ENCODE measurements at places on chromosomes 7 and 10.

- DNase-seq = no peak
Observed at GRCh38 chr10:117442521-117442920, 67.3 kb upstream of the PDZD8 start.

GRCh38 chr7:23418046-23418445 lies 52.2 kb downstream of the IGF2BP3 start:
- DNase-seq = no peak

DNA sequence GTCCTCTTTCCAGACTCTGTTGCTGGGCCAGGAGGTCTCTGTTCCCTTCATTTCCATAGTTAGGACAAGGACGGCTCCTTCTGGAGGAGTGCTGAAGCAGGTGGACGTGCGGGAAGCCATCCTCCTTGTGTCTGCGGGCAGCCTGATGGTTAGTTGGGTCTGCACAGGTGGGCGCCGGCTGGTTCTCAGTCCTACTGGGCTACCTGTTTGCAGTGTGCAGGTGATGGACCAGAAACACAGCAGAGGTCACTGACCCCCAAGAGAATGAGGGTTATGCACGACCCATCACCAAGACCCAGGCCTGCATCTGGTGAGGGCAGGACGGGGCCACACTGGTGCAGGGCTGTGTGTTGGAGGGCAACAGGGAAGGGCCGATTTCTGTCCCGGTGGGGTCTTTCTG lies 7.8 kb downstream of the RARRES2 start:
- no peak for DNase-seq

DNA sequence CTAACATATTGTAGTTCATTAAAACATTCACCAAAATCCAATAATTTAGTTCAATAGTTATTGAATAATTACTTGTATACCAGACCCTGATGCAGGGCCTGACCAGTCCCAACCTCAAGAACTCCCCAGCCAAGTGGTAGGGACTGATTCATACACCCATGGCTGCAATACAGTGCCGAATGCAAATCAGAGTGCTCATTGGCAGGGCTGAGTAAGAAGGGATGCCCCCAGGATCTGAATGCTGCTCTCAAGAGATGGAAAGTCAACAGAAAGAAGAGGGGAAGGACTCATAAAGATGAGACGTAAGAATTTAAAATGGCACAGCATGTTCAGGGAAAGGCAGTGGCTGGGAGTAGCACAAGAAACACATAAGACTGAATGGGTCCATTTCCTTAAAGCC lies 29.9 kb downstream of the ZNF438 start:
- DNase-seq = no peak

- no peak for DNase-seq
Observed at GRCh38 chr7:126790763-126791162, 462.0 kb downstream of the GRM8 start.

- DNase-seq = peak; percentile 77
Observed at GRCh38 chr10:14009371-14010100, 321.2 kb downstream of the FRMD4A start.

GRCh38 chr10:1860351-1860750 lies 123.0 kb upstream of the ADARB2 start:
- DNase-seq = no peak

DNA sequence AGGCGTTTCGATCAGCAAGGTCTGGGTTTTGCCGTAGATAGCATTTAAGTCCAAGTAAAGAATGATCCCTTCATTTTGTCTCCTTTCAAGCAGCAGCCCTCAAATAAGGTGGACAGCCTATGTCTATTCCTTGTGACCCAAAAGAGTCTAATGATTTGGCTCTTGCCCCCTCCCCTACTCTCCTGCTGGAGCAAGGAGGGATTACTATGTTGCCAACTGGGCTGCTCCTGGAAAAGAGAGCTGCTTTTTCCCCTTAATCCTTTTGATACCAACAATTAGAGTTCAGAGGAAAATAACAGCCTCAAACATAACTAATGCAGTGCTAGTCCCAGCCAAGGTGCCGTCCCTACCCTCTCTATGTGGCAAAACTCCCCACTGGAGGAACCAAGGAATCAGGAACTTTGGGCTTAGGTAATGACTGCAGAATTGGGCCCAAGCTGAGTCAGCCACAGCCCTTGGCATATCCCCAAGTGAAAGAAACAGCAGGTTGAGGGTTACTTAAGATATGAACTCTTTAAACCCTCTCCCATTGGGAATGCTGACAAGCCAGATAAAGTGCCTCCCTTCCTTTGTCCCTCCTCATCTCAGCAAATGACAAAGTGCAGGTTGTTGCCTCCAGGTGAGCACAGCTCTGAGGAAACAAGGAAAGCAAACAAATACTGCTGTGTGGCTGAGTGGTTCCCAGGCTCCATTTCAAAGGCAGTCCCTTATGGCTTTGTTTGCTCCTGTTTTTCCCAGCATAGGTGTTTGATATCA lies 643.7 kb downstream of the INHBA start:
- no peak for DNase-seq

DNA sequence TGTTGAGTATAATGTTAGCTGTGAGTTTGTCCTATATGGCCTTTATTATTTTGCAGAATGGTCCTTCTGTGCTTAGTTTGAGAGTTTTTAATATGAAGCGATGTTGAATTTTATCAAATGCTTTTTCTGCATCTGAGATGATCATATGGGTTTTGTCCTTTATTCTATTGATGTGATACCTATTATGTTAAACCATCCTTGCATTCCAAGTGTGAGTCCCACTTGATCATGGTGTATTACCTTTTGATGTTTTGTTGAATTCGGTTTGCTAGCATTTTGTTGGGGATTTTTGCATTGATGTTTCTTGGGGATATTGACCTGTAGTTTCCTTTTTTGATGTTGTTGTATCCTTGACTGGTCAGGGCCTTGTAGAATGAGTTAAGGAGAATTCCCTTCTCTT lies 166.4 kb downstream of the MLLT10 start:
- no peak for DNase-seq

DNA sequence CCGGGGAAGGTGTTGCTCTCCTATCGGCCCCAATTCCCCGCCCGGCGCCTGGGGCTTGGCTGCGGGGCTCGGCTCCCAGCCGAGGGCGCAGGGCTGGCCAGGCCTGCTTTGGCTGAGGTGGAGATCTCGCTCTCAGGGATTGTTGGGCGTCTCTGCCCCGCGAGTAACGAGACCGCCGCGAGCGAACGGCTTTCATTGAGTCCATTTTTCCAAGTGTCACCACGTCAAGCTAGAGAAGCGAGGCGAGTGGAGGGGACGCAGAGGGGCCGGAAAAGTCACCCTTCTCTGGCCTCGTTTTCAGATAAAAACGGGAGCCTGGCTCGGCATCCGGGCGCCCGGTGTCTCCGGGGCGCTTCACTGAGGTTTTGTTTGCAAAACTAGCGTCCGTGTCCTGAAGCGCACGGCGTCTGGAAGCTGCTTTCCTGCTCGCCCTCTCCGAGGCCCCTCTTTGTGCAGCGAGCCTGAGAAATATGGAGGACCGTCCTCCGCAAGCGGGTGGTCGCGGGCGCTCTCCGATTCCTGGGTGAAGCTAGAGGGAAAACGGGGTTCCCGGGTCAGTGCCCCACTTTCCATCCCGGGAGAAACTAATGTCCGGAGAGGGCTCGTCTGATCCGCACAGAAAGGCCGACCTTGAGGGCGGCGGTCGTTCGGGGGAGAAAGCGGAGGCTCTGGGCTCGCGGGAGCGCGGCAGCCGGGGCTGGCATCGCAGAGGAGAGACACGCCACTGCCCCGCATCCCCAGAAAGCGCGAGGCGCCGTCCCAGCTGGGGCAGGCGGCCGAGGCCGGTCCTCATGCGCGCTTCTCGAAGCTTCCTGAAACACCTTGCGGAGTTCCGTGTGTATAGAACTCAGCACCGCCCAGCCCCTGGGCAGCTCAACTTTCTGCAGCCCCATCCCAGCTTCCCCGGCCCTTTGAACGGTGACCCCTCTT lies 3.5 kb upstream of the EN2 start:
- no peak for DNase-seq

GRCh38 chr7:20030915-20031362 lies 186.2 kb downstream of the MACC1 start:
- DNase-seq = no peak

GRCh38 chr7:155713384-155713783 lies 68.9 kb downstream of the RBM33 start:
- no peak for DNase-seq

DNA sequence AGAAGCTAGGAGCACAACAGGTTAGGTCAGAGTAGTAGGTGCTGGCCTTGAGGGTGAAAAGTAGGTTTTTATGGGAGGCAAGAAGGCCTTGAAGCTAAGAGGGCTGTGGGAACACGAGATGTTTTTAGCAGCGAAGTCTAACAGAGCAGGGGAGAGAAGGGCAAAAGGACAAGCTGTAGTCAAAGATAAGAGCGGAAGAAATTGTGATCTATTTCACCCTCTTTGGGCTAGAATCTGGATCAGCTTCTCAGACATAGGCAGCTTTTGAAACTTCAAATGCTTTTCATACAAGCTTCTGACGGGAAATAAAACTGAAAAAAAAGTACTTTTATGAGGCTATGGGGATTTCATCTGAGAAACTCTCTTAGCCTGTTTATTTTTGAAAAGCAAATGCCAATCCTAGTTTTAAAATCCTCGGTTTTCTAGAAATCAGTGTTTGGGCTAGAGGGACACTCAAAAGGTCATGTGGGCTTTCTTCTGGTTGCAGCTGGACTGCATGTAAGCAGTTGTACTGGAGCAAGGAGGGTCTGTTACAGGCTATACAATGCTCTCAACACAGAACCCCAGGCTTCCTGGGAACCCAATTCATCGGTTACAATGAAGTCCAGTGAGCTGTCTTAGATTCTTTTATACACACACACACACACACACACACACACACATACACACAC lies 83.6 kb downstream of the RNF216 start:
- no peak for DNase-seq

- DNase-seq = no peak
Observed at GRCh38 chr7:68218461-68218860, 1221.8 kb downstream of the TYW1 start.

- DNase-seq = no peak
Observed at GRCh38 chr7:17849504-17849903, 90.8 kb downstream of the SNX13 start.

- DNase-seq = no peak
Observed at GRCh38 chr7:30869794-30870611, 41.6 kb upstream of the AQP1 start.

GRCh38 chr10:125084614-125085257 lies 75.6 kb downstream of the CTBP2 start:
- no peak for DNase-seq

DNA sequence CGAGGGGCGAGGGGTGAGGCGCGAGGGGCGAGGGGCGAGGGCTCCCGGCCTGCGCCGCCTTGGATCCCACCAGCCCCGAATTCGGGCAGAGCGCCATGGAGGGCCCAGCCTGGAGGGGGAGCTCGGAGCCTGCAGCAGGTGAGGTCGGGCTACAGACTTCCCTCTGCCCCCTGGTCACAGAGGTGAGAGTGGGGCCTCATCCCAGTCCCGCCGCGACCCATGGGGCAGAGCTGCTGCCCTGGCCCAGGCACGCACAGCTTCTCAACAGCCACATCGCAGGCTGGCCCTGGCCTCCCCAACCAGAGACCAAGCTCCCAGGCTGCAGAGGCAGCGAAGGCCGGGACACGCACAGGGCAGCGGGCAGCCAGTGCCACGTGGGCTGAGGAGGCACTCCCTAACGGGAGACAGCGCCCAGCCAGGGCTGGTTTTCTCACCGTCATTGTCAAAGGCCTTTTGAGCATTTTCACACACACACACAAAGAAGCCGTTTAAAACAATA lies 191.8 kb downstream of the PTPRN2 start:
- DNase-seq = no peak

GRCh38 chr10:3053155-3053554 lies 14.2 kb upstream of the PFKP start:
- DNase-seq = no peak

DNA sequence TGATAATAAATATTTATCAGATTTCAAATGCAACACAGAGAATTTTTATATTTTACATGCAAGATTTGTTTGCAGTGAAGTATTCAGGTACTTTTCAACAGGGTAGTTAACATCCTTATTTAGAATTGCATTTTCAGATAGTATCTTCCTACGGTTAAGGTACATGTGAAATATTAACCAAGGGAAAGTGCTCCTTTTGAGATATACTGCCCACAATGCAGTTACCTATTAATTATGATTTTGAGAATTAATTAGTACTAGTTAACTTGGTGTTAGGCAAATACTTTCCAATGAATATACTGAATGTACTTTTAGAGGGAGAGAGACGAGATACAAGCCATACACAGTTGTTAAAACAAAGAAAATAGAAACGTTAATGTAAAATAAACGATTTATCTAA lies 206.2 kb upstream of the YAE1 start:
- no peak for DNase-seq

DNA sequence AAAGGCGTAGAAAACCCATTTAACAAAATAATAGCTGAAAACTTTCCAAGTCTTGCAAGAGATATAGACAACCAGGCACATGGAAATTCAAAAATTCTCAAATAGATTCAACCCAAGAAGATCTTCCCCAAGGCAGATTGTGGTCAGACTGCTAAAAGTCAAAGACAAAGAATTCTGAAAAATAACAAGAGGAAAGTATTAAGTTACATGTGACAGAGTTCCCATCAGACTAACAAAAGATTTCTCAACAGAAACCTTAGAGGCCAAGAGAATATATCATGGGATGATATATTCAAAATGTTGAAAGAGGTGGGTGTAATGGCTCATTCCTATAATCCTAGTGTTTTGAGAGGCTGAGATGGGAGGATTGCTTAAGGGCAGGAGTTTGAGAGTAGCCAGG lies 59.8 kb downstream of the TMEM178B start:
- DNase-seq = no peak

GRCh38 chr10:102645388-102645740 lies 1.1 kb downstream of the TRIM8 start:
- peak; percentile 50 for DNase-seq

DNA sequence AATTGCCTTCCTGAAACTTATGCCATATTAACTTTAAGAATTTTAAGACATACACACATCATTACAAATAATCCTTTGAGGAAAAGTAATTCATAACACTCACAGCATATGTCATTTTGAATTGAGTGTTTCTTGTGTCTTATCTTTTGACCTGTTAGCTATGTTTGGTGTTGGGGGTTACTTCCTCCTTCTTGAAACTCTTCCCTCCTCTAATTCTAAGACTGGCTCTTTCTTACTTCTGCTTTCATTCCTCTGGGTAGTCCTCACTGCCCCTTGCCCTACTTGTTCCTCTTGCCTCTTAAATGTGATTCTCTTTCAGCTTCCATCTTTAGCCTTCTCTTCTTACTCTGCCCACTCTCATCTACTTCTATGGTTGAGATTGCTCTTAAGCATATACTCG lies 28.3 kb upstream of the PIP4K2A start:
- no peak for DNase-seq

- DNase-seq = no peak
Observed at GRCh38 chr10:102782673-102783551, 39.2 kb downstream of the WBP1L start.

GRCh38 chr7:18399436-18400235 lies 95.9 kb upstream of the HDAC9 start:
- no peak for DNase-seq

- DNase-seq = peak; percentile 27
Observed at GRCh38 chr10:46297406-46298204, 10.8 kb downstream of the ANTXRL start.

- no peak for DNase-seq
Observed at GRCh38 chr7:38424750-38425463, 151.5 kb upstream of the TARP start.
